Activated CD4-positive, alpha-beta T cell treated with anti-CD3 and anti-CD28 coated beads for 1 hour (primary cell): ENCODE measurements at places on chromosomes 3 and 15.

DNA sequence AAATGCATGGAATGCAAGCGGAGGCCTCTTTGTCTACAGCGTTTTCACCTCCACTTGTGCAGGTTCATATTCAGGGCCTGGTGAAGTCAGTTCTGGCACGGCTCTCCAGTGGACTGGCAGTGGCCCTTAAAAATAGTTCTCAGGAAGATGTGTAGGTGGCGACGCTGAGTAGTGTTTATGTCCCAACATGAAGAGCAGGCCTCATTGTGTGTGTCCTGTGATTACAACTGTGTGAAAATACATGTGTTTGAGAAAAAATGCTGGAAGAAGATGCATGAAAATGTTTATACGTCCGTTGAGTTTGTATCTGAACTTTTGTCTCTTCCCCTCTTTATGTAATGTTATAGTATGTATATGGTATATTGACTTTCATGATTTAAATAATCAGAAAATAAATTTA is 7.2 kb downstream of the LIPC start:
- DNase-seq, result no peak

- DNase-seq, result no peak
Observed at GRCh38 chr3:39203860-39204259, 11.5 kb upstream of the XIRP1 start.

DNA sequence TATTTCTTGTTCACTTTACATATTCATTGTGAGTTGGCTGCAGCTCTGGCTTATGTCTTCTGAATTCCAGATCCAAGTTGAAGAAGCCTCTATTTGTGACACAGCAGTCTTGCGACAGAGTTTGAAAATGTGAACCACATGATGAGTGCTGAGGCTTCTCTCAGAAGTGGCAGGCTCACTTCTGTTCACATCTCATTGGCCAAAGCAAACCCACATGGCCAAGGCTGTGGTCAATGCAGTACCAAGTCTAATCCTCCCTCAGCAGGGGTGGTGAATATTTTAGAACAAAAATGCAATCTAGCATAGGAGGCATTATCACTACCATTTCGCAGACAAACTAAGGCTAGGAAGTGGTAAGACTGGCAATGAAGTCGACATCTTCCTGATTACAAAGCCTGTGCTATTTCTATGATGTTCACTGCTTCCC is 45.2 kb downstream of the CDCP1 start:
- no peak for DNase-seq

- no peak for DNase-seq
Observed at GRCh38 chr3:78856164-78856563, 911.6 kb downstream of the ROBO1 start.

DNA sequence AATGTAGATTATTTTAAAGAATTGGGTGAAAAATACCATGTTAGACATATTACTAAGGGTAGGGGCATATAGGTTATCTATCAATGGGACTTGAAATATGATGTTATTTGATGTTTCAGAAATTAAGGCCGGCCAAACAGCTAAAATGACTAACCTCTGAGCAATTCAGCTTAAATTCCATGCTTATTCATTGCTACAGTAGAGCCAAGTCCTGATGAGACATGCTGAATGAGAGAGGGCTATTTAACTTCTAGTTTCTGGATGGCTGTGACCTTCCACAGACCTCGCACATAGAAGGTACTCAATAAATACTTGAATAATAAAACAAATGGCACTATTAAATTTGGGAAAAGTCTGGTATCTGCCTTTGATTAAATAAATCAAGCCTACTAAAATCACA is 175.6 kb upstream of the WNT5A start:
- no peak for DNase-seq

DNA sequence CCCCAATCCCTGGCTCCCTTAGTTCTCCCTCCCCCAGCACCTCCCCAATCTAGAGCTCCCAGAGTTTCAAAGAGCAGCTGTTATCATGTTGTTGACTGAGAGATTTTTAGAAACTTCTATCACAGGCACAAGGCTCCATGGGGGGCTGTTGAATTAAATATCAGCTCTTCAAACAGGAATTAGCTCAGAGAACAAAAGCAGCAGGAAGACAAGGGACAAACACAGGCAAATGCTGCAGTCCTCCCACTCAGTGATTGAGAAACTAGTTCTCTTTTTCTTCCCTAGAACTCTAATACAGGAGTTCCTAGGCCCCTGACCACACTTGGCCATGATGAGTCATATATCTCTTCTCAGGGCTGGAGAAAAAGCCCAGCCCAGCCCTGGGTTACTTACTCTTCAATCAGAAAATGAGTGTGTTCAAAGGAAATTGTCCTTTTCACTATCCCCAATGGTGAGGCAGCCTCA is 262.1 kb downstream of the IGSF11 start:
- DNase-seq, result no peak

GRCh38 chr15:69443032-69443611 is 9.5 kb upstream of the RPLP1 start:
- no peak for DNase-seq

DNA sequence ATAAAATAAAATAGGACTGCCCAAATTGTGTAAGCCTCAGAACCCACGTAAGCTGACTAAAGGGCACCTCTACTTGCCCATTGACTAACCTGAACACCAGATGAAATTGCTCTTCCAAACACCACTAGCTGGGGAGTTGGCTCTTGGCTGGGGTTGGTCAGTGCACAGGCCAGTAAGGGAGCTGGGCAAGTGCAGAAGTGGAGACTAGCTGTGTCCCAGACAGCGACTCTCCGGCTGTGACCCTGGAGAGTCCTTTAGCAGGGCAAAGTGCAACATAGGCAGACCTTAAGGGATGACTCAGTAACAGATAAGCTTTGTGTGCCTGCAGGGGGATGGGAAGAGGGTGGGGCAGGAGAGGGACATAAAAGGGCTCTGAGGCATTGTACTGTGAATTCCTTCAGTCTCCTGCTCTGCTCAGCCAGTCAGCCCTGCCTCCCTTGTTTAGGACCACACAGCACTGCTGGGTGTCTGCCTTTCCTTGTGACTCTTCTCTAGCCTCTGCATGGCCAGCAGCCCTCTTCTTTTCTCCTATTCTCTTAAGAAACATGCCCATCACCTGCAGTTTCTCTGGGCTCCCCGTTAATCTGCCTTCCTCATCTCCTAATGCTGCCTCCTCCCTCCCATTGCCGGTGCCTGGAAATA is 13.2 kb downstream of the NR1I2 start:
- DNase-seq, result no peak

DNA sequence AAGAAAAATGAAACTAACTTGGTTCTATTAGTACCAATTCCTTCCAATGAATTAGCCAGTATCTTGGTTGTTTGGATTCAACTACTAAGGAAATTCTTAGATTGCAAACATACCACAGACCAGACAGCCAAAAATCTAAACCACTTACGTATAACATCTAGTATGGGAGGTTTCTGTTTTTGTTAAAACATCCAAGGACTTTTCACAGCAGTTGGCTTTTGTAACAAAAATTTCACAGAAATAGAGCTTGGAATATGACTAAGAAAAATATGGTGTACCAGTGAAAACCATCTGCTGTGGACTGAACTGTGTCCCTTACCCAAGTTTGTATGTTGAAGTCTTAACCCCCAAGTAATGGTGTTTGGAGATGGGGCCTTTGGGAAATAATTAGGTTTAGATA is 199.2 kb downstream of the OTOL1 start:
- DNase-seq, result no peak

DNA sequence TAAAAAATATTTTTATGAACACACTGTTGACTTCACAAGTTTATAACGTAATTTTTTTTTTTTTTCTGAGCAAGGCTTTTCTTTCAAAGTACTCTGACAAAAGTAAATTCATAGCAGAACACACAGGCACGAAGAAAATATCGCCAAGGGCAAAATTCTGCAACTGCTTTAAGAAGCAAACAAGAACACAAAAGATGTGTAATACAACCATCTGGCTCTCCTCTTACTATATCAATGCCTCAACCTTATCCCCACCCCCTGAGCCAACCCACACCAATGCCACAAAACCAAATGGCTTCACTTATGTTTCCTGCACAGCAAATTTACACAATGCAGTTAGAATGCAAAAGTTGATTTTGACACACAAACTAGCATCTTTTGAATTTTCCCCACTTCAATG is 274.2 kb downstream of the FOXP1 start:
- DNase-seq, result no peak

DNA sequence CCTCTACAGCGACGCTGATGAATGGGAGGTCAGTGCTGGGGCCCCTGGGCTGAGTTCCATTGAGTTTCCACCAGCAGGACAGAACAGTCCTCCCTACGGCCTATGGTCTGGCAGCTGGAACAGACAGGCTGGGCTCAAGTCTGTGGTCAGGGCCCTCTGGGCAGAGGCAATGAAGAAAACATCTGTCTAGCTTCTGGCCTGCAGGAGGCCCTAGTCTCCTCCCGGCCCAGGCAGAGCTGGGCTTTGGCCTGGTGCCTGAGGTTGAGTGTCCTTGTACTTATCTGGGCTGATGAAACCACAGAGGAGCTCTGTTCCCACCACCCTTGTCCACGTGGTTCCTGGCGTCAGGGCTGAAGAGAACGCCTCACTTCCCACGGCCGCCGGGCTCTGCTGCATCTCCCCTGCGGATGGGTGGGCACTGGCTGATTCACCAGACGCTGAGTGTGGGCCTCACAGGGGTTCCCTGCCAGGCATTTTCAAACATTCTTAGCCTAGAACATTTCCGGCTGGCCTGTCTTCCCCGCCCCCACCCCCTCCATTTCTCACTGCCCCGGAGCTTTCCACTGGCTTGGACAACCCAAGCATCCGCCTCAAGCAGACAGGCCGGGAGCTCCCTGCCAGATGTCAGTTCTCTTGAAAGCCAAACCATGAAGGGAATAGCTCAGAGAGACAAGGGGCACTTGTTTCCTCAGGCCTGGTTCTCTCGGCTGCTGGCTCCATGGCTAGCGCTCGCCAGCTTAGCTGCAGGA is 20.3 kb downstream of the PPCDC start:
- DNase-seq, result no peak

DNA sequence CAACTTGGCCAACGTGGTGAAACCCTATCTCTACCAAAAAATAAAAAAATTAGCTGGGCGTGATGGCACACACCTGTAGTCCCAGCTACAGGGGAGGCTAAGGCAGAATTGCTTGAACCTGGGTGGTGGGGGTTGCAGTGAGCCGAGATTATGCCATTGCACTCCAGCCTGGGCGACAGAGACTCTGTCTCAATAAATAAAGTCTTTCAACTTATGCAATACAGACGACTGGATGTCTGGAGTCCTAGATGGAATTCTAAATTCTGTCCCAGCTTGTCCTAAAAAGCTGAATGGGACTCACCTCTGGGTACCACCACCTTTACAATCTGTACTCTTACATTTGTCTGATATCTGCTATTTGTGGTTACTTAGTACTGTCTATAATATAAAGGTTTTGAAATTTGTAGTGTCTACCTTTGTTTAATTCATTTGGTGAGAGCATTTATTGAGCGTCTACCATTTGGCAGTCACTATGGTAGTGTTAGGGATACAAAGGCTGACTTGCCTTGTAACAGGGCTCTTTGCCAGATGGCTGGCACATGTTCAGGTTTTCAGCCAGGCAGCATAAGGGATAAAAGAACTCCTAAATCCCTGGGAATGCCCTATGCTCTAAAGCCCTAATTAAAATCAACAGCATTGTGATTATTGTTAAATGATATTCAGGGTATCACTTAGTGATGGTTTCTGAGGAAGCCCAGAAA is 7.2 kb upstream of the ZNF609 start:
- no peak for DNase-seq

DNA sequence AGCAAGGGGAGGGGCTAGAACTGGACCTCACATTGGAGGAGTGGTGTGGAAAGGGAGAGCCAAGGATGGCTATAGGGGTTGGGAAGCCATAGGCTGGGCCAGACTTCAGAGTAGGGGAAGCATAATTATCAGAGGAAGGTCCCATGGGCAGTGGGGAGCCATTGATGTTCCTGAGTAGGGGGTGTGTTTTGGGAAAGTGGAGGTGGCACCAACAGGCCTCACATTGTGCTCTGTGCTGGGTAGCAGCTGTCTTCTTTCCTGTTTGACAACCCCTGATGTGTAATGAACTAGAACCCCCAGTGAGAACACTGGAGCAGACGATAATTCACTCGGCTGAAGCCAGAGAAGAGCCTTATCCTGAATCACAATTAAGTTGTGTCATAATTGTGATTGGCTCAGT is 41.2 kb downstream of the SLC6A11 start:
- no peak for DNase-seq

- DNase-seq, result no peak
Observed at GRCh38 chr15:39461536-39462130, 119.2 kb upstream of the THBS1 start.

DNA sequence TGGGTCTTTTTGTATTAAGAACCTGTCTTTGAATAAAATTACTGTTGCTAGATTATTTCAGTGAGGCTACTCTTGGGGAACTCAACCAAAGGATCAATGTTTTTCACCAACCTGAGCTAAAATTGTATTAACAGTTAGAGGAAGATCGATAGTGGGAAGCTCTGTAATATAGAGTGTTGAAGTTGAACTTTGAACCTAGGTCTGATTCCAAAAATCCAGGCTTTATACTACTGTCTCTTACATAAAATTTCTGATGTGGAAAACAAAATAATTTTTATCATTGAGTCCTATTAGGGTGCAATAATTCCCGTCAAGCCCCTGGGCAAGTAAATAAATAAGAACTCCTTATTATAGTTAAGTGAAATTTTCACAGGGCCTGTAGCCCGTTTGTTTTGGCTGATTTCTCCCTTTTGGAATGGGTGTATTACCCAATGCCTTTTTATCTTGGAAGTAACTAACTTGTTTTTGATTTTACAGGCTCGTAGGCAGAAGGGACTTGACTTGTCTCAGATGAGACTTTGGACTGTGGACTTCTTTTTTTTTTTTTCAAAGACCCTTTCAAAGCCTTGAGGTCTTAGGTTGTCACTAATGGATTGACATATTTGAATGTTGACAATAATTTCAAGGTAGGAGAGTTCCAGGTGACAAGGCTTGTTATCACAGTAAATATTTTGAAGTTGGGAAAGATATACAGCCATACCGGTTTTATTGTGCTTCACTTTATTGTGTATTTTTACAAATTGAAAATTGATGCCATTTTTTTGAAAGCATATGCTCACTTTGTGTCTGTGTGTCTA is 276.1 kb downstream of the NFKBIZ start:
- DNase-seq, result no peak

DNA sequence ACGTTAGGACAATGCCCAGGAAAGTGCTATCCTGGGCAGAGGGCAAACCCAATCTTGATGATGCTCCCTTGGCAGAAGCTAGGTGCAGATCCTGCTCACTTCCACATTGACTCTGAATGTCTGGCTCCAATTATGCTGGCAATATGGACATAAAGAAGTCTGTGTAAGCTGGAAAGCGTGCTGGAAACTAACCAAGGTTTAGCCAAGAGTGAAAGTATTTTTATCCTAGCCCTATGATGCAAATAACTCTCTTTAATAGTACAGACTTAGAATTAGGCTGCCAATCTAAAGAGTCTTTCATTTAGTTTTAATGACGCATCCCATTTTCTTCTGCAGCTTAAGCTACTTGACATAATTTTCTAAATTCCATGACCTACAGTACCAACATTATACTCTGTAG is 571.8 kb downstream of the TUSC7 start:
- no peak for DNase-seq

- DNase-seq, result no peak
Observed at GRCh38 chr3:8554696-8555095, 53.1 kb downstream of the LMCD1 start.
